ENCODE measurements at places on chromosomes 2 and 18. TPM values are rescaled to one million over a fixed set of nuclear protein-coding genes. Genes with fewer than 3 reads are reported as not detected.

SMYD5 gene
- 38.1 TPM for polyA plus RNA-seq

DNA sequence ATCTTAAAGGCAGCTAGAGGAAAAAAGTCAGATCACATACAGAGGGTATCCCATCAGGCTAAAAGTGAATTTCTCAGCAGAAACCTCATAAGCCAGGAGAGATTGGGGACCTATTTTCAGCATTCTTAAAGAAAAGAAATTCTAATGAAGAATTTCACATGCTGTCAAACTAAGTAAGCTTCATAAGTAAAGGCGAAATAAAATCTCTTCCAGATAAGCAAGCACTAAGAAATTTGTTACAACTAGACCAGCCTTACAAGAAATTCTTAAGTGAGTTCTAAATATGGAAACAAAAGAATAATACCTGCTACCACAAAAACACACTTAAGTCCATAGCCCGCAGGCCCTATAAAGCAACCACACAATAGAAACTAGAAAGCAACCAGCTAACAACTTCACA lies 186.1 kb downstream of the ETAA1 start:
- no peak for DNase-seq

GRCh38 chr2:201929281-201930026 lies 104.2 kb upstream of the FZD7 start:
- no peak for DNase-seq

DNA sequence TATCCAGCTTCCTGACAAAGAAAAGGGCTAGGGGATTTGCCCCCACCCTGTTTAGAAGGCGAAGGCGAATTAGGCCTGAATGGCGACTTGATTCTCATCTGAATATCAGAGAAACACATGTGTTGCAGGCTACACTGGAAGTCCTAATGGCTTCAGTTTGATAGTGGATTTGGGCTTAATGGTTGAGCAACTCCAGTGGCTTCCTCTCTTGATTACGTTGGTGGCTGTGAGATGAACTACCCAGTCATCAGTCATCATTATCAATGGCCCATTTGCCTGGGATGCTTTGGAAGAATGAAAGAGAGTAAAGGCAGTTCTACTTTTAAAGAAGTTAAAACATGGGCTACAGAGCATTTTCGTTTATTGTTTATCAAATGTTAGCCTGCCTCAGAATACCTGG lies 60.9 kb upstream of the IL1R1 start:
- DNase-seq = no peak
